ENCODE measurements at places on chromosomes 3 and 15.

GRCh38 chr15:39465843-39466749 is 114.8 kb upstream of the THBS1 start:
- no peak for DNase-seq

GRCh38 chr3:31448035-31448881 is 84.5 kb upstream of the STT3B start:
- no peak for DNase-seq

GRCh38 chr3:171427771-171428320 is 32.4 kb downstream of the TNIK start:
- no peak for DNase-seq

DNA sequence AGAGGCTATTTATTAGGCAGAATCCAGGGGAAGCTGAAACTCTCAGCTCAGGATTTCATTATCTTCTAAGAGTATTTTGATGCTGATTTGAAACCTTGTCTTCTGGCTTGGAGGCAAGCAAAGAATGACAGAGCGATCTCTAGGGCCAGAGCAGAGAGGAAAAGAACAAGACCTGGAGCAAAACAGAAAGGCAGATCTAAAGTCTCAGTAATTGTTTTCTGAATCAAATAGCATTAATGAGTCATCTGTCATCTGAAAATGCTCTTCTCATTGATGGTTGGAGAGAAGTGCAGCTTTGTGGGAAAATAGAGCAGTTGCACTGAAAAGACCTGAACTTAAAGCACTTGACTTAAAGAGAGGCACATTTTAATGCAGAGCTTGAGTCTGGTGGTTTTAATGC is 385.9 kb downstream of the RAP2B start:
- no peak for DNase-seq
